GM12892 (cell line): ENCODE measurements at places on chromosomes 6 and 20.

- no peak for DNase-seq
These were observed 69.3 kb upstream of the STMND1 start for GRCh38 chr6:17032590-17032987.

DNA sequence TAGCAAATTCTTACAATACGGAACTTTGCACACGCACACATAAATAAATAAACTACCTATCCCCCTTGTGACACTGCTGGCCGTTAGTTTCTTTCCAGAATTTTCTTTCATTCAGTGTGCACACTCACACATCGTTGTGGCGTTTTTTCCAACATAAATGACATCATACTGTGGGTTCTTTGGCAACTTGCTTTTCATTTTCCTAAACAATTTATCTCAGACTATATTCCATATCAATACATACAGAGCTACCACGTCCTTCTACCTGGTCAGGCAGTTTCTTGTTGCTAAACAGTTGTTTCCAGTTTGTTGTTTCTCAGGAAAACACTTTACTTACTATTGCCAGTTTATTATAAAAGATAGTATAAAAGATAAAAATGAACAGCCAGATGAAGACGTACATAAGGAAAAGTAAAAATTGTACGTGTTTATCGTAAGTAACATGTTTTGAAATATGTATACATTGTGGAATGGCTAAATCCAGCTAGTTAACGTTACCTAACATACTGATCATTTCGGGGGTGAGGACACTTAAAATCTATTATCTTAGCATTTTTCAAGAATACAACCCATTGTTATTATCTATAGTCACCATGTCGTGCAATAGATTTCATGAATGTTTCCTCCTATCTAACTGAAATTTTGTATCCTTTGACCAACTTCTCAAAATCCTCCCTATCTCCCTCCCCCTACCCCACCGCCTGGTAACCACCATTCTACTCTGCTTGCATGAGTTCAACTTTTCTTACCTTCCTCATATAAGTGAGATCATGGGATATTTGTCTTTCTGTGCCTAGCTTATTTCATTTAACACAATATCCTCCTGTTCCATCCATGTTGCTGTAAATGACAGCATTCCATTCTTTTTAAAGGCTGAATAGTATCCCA lies 1.2 kb upstream of the TP53RK start:
- DNase-seq, result no peak

DNA sequence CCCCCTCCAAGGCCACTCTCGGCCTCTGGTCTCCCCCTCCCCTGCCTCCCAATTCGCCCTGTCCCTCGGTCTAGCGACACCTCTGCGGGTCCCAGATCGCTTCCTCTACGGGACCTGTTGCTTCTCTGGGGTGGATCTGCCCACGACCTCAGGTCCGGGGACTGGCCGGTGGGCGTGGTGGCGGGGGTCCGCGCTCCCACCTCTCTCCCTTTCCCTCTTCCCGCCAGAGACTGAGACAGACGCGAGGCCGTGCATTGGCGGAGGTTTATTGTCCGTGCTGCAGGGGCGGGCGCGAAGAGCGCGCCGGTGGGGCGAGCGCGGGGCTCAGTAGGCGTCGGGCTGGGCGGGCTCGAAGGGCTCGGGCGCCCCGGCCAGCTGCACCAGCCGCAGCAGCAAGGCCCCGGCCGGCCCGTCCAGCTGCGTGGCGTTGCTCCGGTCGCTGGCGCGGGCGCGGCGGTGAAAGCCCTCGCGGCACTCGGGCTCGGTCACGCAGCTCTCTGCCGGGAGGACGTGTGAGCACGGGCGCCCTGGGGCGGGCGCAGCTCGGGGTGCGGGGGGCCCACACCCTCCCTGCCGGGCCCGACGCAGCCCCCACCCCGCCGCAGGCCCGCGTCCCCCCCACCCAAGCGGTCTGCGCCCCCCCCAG lies 2.1 kb downstream of the AVP start:
- DNase-seq, result no peak

- no peak for DNase-seq
These were observed 266.7 kb upstream of the FLRT3 start for GRCh38 chr20:14604143-14604542.

GRCh38 chr6:86609549-86610388 lies 327.6 kb upstream of the HTR1E start:
- DNase-seq, result no peak

DNA sequence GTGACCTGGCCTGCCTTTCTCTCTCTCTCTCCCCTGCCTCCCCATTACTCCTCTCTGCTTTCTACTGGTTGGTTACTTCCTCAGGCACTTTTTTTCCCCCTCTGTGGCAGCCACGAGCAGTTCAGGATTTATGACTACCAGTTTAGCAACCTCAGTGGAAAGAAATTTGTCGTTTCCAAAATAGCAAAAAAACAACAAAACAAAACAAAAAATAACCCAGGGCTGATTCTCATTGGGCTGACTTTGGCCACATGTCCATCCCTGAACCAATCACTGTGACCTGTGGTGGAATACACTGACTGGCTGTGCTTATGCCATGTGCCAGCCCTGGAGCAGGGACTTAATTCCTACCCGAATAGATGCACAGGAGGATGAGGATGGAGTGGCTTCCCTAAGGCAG lies 137.4 kb downstream of the TFAP2C start:
- DNase-seq, result no peak

DNA sequence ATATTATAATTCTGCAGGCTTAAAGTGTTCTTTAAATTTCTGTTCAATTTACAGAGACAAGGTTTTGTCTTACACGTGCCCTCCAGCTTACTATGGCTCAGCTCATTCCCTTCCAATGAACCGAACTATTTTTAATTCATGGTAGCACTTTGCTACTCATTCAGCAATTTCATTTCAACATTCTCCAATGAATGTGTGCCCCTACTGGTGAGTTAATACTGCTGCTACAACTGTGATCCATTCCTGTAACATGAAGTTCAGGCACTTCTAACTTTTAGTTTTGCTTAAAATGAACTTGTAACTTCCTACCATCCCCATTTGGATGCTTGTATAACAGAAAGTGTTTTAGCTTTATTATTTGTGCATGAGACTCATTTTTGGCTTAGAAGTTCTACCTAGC lies 99.7 kb downstream of the F13A1 start:
- DNase-seq, result no peak

DNA sequence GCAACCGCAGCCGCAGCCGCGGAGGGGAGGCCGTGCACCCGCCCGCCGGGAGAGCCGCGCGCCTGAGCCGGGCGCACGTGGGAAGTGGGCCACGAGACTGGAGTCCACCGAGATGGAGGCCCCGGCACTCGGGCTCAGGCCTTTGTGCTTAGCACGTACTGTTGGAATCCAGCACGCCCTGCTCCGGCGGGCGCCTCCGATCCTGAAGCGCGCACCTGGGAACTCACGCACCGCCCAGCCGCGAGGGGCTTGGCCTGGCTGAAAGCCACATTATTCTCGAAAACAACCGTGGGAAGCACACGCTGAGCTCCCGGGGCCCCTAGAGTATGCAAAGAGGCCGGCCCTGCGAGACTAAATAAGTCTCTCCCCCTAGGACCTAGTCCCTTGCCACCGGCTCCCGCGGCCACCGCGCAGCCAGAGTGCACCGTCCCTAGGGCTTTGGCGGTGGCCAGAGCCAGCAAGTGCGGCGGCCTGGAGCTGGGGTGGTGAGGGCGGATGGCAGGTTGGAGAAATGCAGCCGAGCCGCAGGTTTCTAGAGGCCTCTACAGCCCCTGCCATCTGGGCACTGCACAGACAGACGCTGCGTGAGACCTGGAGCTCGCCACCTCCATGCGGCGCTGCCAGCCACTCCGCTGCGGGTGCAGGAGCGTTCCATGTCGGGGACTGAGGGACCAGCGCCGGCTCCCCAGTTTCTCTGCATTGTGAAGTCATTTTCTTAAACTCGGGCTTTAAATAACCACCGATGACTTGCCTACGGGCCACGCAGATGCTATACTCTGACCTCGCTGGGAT lies 42.0 kb upstream of the LY86 start:
- peak; percentile 40 for DNase-seq

DNA sequence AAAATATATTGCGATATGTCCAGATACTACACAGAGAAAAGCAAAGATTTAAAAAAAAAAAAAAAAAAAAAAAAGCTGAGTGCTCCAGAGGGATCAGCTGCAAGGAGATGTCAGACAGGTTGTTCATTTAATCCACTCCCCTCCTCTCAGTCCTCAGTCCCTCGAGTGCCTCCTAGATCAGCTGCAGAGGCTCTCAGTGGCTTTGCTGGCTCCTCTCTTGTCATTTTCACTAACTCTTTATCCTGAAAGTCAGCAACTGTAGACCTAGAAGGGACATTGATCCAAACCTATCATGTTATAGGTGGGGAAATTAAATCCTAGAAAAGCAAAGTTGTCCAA lies 61.6 kb downstream of the KIAA0319 start:
- no peak for DNase-seq

GRCh38 chr20:46218656-46219055 lies 89.6 kb downstream of the CDH22 start:
- no peak for DNase-seq

DNA sequence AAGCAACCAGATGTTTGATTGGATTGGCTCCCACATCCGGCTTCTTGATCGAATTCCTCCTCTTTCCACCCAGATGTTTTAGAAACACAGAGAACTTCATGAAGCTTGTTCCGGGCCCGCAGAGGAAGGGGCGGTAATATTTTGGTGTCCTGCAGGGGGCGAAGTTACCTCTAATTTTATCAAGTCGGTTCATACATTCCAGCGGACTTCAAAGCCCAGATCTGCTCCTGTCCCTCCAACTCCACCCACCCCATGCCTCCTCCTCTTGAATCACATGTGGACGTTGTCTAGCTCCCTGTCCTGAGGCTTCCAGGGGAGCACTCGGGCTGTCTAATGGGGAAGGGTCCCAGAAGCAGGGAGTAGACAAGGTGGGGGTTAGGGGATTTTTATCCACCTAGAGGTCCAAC lies 2.9 kb upstream of the BMP6 start:
- DNase-seq, result no peak

DNA sequence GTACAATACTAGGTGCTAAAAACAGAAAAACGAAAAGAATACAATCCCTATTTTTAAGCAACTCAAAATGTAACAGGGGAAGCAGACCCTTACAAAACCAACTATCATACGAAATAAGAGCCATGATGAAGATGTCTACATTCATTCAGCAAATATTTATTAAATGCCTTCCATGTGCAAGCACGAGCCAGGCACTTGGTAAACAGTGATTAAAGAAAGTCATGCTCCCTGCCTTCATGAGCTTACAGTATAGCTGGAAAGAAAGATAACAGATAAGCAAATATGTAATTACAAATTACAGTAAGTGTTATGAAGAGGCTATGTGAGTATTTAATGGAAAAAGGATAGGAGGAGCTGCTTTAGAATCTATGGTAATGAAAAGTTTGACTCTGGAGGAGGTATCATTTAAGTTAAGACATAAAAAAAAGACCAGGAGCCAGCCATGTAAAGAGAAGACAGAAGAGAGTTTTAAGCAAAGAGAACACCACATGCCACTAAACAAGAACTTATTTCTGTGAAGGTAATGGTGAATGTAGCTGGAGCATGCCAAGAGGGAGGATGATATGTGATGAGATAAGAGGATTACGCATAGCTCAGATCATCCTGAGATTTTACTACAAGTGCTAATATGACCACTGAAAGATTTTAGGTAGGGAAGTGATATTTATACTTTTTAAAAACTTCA lies 19.3 kb upstream of the COX7A2 start:
- no peak for DNase-seq

DNA sequence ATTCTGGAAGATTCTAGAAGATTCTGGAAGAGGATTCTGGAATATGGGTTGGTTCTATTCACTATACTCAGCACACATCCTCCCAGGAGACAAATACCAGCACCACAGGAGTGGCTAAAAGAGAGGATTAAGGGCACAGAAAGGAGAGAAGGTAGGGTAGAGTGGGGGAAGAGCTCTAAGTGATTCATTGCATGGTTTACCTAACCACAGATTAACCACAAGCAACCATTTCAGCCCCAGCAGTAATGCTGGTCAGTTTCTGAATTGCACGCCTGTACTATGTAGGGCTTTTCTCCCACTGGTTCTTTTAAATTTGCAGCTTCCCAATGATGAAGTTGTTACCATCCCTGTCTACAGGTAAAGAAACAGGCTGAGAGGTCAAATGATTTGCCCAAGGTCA lies 192.7 kb upstream of the PMEPA1 start:
- DNase-seq, result no peak

GRCh38 chr20:41029150-41029901 lies 704 bp downstream of the TOP1 start:
- DNase-seq, result peak; percentile 42

GRCh38 chr20:24672886-24673677 lies 203.7 kb downstream of the SYNDIG1 start:
- DNase-seq, result no peak

DNA sequence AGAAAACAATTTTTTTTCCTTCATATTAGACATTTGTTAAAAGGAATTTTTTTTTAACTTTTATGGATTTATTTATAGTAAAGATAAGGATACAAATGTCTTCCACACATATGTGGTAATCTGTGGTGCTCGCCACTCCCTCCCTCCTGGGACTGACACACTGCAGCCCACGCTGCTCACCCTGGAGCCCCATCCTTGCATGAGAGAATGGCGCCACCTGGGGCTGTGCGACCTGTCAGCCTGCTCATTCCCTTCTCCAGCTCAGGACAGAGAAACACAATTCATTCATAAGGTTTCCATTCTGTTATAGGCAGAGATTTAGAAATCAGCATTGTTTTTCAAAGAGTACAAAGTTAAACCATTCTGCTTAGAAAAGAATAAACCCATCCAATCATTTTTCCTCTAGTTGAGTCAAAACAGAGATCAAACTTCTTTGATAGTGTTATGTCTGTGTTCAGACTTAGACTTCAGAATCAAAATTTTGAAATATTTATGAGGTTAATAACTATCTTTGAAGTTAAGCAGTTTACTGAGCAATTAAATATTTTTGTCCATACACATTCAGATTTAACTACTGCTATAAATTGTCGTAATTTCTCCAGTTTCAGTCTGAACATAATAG lies 42.8 kb upstream of the DYNLRB1 start:
- no peak for DNase-seq
